ENCODE measurements at places on chromosomes 5 and 9. TPM values are rescaled to one million over a fixed set of nuclear protein-coding genes. Genes with fewer than 3 reads are reported as not detected.

PCDHAC2 gene
- total RNA-seq, result 1.00 TPM

FOXD4L6 gene
- not detected for total RNA-seq

ABO gene
- total RNA-seq, result not detected

DNA sequence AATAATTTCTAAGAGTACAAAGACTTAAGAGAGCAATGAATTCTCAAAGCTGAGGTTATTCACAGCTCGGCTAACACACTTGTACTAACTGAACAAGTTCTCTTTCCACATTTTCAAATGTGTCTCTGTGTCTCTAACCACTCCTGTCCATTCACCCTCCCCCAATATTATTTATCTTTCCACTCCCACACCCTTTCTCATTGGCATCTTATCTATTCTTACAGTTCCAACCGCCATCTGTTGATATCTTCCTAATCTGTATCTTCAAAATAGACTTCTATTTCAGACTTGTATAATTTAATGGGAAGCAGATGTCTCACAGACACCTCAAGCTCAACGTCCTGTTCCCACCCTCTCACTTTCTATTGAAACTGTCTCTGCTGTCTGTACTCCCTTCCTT lies 205.9 kb downstream of the ANXA1 start:
- no peak for DNase-seq

SURF6 gene
- total RNA-seq, result 16.4 TPM
